ENCODE measurements at places on chromosomes 4 and X.

DNA sequence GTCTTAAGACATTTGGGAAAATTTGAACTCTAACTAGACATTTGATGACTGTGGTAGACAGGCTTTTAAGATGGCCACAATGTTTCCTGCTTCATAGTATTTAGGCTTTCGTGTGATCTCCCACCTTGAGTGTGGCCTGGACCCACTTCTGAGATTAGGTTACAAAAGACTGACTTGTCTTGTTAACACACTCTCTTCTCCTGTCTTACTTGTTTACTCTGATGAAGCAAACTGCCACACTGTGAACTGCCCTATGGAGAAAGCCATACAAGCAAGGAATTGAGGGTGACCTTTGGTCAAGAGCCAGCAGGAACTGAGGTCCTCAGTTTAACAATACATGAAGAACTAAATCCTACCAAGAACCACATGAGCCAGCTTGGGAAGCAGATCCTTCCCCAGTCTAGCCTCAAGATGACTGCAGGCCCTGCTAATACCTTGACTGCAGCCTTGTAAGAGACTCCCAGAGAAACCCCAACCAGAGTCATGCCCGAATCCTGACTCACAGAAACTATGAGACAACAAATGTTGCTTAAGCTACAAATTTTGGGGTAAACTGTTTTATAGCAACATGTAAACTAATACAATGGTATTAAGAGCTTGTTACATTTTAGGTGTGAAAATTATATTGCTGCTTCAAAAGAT, 20.3 kb downstream of the UBA6 start:
- DNase-seq = no peak

GRCh38 chrX:93868289-93868965, 194.4 kb downstream of the FAM133A start:
- DNase-seq = no peak

DNA sequence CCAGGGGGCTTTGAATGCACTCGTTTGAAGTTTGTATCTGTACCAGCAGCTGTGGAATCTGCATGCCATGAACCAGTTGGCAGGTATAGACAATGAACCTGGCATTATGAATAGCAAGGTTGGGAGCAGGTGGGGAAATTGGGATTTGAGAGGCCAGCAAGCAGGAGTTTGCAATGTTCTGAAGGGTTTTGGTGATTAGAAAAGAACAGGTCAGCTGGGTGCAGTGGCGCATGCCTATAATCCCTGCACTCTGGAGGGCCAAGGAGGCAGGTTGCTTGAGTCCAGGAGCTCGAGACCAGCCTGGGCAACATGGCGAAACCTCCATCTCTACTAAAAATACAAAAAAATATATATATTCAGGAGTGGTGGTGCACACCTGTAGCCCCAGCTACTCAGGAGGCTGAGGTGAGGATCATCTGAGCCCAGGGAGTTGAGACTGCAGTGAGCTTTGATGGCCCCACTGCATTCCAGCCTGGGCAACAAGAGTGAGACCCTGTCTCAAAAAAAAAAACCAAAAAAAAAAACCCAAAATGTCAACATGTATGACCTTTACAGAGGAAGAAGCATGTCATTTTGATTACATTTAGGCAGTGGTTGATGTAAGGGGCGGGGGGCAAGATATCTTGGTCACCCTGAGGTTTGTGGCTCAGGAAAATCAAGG, 63.9 kb downstream of the TSC22D3 start:
- DNase-seq = no peak

DNA sequence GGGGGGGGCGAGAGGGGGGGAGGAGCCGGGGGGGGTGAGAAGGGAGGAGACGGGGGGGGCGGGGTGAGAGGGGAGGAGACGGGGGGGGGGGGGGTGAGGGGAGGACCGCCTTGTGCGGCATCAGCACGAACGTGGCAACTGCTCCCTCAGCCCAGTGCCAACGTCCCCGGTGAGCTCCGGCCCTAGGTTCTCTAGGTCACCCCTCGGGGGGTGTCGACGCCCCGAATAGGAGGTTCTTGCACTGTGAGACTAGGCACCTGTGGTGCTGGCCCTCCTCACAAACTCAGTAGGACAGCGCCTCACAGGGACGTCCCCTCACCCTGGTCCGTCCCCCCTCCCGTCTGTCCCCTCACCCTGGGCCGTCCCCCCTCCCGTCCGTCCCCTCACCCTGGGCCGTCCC, 21.5 kb upstream of the GTPBP6 start:
- DNase-seq = no peak

DNA sequence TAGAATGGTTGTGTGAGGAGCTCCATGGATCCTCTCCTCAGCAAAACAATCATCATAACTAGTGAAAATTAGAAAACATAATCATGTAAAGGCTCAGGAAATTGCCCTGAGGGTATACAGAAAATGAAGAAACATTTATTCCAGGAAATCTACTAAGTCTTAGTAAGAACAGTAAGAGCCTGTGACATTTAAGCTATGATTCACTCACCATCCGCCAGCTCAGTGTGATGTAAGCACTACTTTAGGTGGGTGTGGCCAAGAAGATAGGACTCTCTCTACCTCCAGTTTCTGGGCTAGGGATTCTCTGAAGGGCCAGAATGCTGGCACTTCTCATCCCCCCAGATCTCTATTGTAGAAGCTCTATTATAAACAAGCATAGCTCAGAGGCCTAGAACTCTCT, 147.5 kb downstream of the DLG3 start:
- no peak for DNase-seq

DNA sequence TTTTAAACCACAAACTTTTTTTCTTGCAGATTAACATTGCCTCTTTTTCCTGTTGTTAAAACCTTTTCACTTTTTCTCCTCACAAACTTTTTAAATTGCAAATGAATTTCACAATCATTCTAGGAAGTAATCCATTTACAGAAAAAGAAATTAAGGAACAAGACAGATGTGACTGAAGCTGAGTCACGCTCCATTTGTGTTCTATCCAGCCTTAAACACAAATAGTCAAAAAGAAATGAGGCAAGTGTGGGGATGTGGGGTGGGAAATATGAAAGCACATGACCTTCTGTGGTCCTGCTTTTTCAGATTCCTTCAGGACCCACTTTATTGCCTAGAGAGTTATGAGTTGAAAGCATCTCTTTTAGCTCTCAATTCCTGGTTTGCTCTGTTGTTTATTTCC, 197.0 kb downstream of the ADGRL3 start:
- no peak for DNase-seq

- DNase-seq = no peak
These were observed 88.7 kb downstream of the ATP11C start for GRCh38 chrX:139844163-139844562.

GRCh38 chr4:13298655-13299054, 185.5 kb downstream of the RAB28 start:
- no peak for DNase-seq

GRCh38 chrX:118251271-118251670, 94.6 kb upstream of the WDR44 start:
- DNase-seq = no peak

GRCh38 chrX:13983734-13984133, 46.0 kb downstream of the GEMIN8 start:
- no peak for DNase-seq

DNA sequence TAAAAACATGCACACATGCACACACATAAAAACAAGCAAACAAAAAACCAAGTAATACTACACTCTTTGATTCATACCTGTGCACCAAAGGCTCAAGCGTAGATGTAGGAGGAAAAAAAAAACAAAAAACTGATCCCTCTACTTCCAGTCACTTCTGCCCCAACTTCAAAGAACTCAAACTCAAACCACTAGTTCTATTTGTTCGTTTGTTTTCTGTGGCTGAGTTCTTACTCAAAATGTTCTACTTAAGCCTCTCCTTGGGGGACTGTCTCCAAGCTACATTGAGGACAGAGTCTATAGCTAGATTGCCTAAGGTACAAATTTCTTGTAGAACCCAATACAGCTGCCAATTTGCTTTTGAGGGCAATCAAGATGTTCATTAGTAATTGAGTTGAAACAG, 171.0 kb upstream of the ATOH1 start:
- DNase-seq = no peak

DNA sequence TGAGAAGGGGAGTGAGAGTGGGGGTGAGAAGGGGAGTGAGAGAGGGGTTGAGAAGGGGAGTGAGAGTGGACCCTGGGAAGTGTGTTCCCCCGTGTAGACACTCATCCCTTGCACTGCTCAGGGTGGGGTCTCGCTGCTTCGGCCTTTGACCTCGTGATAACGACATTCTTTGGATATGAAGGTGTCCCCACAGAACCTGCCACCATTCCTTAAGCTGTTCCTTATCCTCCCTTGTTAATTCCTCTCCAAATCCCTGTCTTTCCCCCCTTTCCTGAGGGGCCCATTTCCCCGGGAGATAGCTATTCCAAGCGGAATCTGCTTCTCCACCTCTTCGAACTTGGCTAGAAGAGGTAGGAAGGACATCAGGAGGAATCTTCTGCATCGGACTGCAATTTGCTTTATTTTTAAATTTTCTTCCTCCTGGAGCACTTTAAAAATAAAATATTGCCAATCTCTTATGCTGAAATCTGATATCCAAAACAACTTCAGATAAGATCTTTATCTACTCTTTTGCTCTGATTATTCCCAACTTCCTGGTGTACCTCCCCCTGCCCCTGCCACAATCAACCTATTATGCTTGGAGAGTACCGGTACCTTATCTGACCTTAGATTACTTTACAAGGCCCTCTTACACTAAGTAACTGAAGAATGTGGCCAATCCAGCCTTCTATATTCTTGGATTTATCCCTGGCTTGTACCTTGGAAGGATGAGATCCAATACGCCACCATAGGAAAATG, 15.6 kb downstream of the TRIML1 start:
- DNase-seq = no peak

GRCh38 chr4:62087706-62088105, 887.6 kb downstream of the ADGRL3 start:
- DNase-seq = no peak

DNA sequence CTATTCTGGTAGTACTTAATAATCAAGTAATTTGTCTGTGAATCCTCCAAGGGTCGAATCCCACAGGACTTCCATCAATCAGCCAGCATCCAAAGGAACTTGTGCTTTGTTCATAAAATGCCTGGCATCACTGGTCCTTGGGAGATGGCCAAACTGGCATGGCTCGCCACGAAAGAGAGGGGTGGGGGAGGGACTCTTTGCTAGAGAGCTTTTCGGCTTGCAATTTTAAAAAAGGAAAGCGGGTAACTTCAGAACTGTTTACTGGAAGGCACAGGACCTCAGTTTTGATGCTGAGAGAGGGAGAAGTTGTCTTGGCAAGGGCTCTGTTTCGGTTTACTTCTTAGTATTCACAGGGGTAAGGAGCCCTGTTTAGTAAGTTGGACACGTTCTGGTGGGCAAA, 79.4 kb upstream of the FHL1 start:
- no peak for DNase-seq

- no peak for DNase-seq
These were observed 51.6 kb upstream of the HTR2C start for GRCh38 chrX:114532111-114532805.

GRCh38 chr4:11650801-11651596, 222.3 kb upstream of the HS3ST1 start:
- no peak for DNase-seq

GRCh38 chr4:20954541-20954940, 254.3 kb downstream of the PACRGL start:
- DNase-seq = no peak

DNA sequence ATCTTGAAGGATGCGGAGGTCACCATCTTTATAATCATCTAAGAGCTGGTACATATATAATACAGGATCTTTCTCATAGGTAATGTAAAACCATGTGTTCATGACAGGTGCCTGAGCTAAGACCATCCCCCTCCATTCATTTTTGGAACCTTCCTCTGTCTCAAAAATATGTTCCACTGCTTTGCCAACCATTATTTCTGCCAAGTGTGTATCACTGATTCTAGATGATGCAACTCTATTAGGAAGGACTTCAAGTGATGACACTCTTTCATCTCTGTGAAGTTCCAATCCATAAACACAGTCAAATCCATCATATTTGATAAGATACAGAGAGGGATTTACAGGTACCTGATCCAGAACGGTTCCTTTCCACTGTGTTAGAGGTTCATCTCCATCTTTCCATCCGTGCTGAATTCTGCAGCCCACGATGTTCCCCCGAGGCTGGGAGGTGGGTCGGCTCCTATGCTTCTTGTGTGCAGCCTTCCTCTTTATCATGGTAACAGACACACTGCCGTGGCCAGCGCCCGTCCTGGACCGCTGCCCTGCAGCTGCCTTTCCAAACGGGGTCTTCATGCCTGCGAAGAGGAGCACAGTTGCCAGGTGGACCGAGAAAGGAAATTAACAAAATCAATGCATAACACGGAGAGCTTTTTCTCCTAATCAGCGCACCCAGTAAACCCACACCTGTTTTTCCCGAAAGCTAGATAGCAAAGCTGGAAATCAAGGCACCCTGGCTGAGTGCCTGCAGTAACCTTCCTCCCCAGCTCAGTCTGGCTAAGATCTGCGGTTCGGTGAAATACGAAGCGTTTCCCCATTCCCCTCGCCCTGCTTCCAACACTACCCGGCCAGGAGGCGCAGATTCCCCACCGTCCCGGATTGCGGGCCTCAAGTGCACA, 718 bp downstream of the SPIN3 start:
- DNase-seq = no peak

DNA sequence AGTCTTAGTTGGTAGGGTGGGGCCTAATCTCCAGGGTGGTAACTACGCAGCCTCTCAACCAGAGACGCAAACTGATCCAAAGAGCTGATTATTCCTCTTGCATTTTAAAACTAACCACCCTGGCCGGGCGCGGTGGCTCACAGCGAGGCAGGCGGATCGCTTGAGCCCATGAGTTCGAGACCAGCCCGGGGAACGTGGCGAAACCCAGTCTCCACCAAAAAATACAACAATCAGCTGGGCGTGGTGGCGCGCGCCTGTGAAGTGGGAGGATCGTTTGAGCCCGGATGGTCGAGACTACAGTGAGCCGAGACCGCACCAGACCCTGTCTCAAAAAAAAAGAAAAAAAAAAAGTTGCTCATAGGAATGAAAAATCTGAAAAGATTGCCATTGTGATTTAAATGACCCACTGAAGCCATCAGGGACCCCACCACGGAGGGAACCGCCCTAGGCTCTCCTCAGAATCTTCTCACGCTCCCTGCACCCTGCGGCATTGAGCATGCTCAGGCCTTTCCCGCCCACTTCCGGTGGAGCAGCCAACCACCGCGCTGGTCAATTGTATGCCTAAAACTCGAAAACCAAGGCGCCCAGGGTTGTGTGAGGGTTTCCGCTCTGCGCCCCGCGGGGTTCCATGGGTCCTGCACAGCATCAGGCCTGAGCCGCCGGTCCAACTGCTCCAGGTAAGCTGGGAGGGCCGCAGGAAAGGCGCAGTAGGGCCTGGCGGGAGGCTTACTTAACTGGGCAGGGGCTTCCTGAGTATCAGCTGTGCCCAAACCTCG, at the start of gene TRIM60:
TRIM60 (plus strand) TSS at position 564 of the 776 bp plus-strand sequence. CDS start 8,074 bp downstream, outside the sequence.
- DNase-seq = no peak

Data from T-helper 2 cell (primary cell).